NCI-H2081 treated with DMSO at 0.1 percent for 48 hours (cell line): ENCODE measurements at places on chromosomes 1 and 21.

DNA sequence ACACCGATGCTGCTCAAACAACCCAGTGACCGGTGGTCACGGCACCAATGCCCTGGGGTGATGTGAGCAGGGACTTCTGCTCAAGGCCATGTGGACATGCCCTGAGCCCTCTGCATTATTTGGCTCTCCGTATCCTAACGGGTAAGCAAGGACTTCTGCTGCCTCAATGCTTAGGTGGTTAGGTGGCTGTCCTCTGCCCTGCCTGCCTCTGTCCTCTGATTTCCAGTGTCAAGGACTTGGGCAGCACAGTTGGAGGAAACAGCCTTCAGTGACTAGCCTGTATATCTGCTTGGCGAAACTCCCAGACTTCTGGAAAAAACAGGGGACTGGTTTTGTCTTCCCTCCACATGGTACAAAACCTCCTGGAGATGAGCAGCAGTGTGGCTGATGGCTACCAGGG lies 34.5 kb downstream of the DNAJC11 start:
- DNase-seq, result no peak

DNA sequence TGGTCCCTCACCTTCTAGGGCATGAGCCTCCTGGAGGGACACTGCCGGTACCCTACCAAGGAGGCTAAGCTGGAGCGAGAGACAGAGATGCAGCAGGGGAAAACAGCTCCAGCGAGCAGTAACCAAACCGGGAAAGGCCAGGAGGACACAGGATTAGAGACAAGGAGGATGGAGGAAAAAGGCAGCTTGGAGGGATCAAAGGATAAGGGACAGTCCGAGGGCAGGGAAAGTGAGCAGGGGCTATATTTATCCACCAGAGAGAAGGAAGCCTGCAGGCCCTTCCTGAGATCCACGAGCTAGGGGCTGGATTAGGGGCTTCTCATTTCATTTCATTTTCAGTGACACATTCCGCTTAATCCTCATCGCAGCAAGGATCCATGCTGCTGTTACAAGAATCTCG lies 33.8 kb upstream of the PRELP start:
- no peak for DNase-seq

GRCh38 chr1:84583648-84584047 lies 9.4 kb upstream of the CTBS start:
- no peak for DNase-seq

DNA sequence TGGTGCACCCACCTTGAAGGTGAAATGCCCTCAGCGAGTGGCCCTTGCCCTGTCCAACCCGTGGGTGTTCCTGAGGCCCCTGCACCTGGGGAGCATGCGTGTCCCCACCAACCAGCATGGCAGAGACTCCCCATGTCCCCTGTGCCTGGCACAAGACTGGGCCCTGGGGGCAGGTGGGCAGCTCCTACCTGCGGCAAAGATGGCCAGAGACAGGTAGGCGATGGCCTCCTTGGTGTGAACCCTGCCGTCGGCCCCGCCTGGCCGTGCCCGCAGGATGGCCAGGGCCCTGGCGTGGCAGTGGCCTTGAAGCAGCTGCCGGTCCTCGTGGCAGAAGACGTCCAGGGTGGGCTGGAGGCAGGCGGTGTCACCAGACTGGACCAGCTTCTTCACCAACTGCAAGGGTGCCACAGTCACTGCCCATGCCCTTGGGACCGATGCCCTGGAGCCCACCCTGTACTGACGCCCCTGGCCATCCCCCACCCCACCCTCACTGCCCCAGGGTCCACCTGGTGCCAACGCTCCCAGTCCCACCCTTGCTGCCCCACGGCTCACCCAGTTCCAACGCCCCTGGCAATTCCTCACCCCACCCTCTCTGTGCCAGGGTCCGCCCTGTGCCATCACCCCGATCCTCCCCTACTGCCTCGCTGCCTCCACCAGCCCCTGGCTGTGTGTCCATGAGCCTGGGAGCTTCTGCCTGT lies 15.7 kb downstream of the TTC34 start:
- no peak for DNase-seq

GRCh38 chr1:232593717-232594502 lies 36.0 kb downstream of the SIPA1L2 start:
- no peak for DNase-seq

DNA sequence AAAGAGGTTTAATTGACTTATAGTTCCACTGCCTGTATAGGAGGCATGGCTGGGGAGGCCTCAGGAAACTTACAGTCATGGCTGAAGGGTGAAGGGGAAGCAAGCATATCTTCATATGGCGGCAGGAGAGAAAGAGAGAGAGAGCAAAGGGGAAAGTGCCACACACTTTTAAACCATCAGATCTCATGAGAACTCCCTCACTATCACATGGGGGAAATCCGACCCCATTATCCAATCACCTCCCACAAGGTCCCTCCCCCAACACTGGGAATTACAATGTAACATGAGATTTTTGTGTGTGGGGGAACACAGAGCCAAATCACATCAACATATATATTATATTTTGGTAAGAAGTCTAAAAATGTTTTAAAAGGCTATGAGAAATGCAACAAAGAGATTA lies 27.2 kb downstream of the FABP3 start:
- no peak for DNase-seq

DNA sequence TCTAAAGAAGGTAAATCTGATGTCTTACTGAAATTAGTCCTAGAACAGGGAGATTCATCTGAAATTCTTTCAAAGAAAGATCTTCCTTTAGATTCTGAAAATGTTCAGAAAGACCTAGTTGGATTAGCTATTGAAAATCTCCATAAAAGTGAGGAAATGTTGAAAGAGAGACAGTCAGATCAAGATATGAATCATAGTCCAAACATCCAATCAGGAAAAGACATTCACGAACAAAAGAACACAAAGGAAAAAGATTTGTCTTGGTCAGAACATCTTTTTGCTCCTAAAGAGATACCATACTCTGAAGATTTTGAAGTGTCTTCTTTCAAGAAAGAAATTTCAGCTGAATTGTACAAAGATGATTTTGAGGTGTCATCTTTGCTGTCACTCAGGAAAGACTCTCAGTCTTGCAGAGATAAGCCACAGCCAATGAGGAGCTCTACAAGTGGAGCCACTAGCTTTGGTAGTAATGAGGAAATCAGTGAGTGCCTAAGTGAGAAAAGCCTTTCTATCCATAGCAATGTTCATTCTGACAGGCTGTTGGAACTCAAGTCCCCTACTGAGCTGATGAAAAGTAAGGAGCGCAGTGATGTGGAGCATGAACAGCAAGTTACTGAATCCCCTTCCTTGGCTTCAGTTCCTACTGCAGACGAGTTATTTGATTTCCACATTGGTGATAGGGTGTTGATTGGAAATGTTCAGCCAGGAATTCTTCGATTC lies 61.6 kb upstream of the QSOX1 start:
- DNase-seq, result no peak

DNA sequence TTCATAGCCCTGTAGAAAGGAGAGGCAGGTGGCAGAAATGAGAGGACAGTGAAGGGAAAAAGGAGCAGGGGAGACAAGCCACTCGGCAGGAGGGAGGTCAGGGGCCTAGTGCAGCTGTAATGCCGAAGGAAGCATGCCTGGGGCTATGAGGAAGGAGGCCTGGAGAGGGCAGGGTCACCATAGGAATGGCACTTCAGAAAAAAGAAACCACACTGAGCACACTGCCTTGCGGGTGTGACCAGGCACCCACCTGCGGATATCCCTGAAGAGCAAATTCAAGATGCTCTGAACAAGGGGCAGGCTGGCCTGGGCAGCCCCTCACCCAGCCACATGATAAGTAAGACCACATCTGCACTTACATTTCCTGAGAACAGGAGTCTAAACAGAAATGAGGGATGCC lies 104.7 kb downstream of the JAK1 start:
- no peak for DNase-seq

GRCh38 chr1:208977638-208978256 lies 605.8 kb upstream of the CAMK1G start:
- no peak for DNase-seq

- no peak for DNase-seq
Measured at GRCh38 chr1:40784141-40784770, 669 bp downstream of the KCNQ4 start.

DNA sequence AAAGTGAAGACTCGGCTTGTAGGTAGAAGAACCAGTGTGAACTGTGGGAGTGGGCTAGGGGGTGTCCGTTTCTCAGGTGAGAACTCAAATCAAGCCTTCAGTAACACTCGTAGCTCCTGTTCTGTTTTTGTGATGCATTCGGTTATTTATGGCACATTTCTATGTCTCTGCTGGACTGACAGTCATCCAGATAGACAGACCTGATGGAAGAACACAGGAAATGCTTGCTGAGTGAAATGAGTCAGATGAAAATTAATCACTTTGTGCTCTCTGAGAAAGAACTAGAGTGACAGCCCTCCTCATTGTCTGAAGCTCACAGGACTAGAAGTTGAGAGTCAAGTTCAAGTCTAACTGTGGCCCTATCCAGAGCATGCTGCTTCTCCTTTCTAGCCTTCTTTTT lies 360.1 kb upstream of the PLXNA2 start:
- DNase-seq, result no peak

DNA sequence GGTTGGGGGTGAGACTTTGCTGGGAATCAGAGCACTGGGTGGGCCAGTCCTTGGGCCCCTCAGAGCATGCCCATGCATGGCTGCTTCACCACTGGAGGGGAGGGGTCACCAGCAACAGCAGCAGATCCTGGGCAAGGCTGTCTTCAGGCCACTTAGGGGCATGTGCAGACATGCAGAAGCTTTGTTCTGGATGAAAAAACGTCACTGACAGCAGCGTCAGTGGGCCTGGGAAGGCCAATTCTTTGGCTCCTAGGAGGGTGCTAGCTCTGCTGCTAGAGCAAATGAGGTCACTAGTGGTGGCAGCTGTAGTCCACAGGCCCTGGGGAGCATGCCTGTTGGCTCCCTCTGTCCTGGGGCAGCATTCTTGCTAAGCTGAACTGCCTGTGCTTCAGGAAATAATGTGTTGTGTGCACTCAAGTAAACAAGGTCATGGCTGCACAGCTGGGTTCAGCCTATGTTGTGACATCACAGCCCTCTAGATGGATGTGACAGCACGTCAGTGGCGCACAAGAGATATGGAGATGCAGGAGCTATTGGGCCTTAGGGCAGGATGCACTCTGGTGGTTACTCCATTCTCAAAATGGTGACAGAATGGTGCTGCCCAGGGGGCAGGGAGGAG lies 27.0 kb downstream of the ZC3H11B start:
- no peak for DNase-seq

DNA sequence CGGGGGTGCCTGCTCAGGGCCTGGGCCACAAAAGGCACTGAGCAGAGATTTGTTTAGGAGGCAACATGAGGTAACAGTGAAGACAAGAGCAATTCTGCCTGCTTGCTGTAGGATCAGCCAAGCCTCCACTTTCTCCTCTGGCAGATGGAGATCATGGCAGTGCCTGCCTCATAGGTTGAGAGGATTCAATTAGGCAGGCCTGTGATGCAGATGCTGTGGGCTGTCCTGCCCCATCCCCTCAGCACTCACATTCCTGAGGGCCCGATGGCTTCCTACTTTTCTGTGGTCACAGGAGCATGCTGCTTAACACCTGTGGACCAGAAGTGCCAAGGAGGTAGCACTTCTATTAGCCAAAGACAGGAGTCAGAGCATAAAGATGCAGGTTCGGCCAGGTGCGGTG lies 1.2 kb upstream of the UBL4B start:
- no peak for DNase-seq

DNA sequence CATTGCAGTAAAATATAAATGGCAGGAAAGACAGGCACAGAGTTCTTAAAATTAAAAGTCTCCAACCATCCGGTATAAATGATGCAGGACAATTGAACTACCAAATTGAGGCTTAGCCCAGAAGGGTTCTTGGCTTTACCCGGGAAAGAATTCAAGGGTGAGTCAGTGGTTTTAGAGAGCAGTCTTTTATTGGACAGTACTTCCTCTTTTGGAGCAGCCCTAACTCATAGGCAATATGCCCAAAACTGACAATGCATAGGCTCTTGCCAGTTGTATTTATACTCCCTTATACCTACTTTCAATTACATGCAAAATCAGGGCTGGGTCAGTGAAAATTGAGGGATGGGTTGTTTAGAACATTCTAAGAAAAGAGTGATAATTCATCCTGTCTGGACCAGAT lies 1628.9 kb upstream of the PRMT6 start:
- no peak for DNase-seq

DNA sequence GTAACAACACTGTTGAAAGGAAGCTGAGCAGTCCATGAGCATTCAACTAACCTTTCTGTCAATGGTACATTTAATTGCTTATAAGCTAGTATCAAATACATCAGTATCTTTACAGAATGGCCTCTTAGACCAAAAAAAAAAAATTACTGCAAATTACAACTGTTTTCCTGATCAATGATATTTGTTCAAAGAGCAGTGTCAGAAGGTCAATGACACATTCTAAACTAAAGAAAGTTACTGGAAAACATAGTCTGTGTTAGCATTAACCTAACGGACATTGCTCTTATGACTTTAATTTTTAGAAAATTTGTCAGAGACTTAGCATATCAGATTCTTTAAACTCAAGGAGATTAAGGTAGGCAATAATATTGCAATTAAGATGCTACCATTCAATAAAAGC lies 162.5 kb downstream of the KCNT2 start:
- DNase-seq, result no peak

DNA sequence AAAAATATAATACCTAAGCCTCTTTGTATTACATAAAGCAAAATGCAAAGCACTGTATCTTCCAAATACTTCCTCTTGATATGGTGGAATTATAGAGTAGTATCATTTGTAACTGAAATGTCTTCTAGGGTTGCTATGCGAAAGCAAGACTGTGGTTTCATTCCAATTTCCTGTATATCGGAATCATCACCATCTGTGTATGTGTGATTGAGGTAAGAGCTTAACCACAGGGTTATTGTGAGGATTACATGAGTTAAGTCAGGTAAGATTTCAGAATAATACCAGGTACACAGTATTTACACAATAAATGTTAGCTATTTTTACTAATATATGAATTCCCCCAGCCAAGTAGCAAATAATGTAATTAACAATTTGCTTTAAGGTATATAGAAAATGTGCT lies 24.7 kb downstream of the CD53 start:
- DNase-seq, result no peak

DNA sequence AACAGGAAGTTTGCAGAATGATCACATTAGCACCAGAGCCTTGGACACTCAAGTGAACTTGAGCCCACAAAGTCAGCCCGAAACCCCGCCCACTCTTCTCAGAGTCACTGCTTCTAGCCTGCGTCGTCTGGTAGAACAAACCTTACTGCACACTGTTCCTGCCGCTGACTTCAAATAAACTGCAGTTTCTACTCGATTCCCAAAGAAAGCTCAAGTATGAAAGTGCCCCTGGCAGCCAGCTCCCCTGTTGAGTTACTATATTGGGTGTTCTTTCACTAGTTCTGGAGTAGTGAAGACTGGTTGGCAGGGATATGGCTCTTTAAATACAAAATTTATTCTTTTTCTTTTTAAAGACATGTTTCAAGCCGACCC lies 164.7 kb downstream of the GALNT2 start:
- no peak for DNase-seq

GRCh38 chr21:38300141-38300578 lies 43.4 kb downstream of the KCNJ15 start:
- no peak for DNase-seq

GRCh38 chr1:83717785-83718184 lies 281.1 kb downstream of the TTLL7 start:
- DNase-seq, result no peak

GRCh38 chr1:246709835-246710234 lies 14.4 kb upstream of the SCCPDH start:
- no peak for DNase-seq

- DNase-seq, result no peak
Measured at GRCh38 chr1:168792592-168793125, 63.7 kb upstream of the DPT start.

- DNase-seq, result no peak
Measured at GRCh38 chr1:68322096-68322495, 89.8 kb upstream of the WLS start.
